ENCODE measurements at places on chromosomes 1 and 21.

- no peak for DNase-seq
- H3K27me3 ChIP-seq: no peaks in the 10 kb centered on the region
- H3K4me3 ChIP-seq: no peak overlapping the region
- no peak overlapping the region for H3K27ac ChIP-seq
Measured at GRCh38 chr1:116902723-116903383, 6.9 kb upstream of the PTGFRN start.

GRCh38 chr1:187143783-187144182 lies 315.0 kb downstream of the PLA2G4A start:
- no peaks in the 10 kb centered on the region for H3K4me1 ChIP-seq
- H3K27ac ChIP-seq: no peak overlapping the region
- no peaks in the 10 kb centered on the region for H3K27me3 ChIP-seq
- H3K36me3 ChIP-seq: no peaks in the 10 kb centered on the region
- no peak overlapping the region for H3K4me3 ChIP-seq

GRCh38 chr1:168709405-168710363 lies 19.3 kb downstream of the DPT start:
- no peaks in the 10 kb centered on the region for H3K27me3 ChIP-seq
- no peak for DNase-seq

DNA sequence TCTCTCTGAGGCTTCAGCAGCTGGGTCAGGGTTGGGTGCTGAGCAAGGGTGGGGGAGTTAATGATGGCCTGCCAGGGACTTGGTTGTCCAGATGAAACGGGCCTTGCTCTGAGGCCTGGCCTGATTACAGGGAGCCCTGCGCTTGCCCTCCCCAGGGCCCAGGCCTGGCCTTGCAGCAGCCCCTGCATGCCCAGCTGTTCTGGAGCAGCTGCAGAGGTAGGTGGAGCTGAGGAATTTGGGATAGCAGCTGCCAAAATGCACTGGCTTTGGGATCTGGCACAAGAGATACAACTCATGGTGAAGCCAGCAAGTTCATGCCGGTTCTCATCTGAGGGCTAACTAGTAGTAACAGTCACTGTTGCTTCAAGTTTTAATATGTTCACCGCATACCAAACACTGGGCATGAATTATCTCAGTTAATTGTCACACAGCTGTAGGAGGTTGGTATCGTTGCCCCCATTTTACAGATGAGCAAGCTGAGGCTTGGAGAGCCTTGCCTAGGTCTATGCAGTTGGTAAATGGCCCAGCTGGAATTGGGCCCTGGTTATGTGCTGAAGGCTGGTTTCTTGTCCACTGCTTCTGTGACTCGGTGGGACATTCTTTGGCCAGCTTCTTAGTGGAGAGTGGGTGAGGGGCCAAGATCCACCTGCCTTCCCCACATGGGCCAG lies 7.3 kb upstream of the SERINC2 start:
- no peak for DNase-seq
- H3K4me1 ChIP-seq: no peaks in the 10 kb centered on the region
- H3K27ac ChIP-seq: no peak overlapping the region
- H3K4me3 ChIP-seq: no peak overlapping the region

GRCh38 chr1:224407571-224408293 lies 26.9 kb downstream of the WDR26 start:
- no peak for DNase-seq
- H3K27ac ChIP-seq: no peak overlapping the region
- no peak overlapping the region for H3K4me3 ChIP-seq
- H3K27me3 ChIP-seq: no peaks in the 10 kb centered on the region
- peaks cover 99% of the 10 kb centered on the region for H3K36me3 ChIP-seq
- H3K4me1 ChIP-seq: no peaks in the 10 kb centered on the region

DNA sequence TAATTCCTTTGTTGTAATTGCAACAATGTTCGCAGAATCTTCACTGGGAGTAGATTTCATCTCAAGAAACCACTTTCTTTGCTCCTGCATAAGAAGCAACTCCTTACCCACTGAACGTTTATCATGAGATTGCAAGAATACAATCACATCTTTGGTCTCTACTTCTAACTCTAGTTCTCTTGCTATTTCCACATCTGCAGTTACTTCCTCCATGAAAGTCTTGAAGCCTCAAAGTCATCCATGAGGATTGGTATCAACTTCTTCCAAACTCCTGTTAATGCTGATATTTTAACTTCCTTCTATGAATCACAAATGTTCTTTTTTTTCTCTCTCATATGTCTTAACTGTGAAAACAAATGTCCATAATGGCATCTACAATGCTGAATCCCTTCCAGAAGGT lies 118.6 kb upstream of the RAB4A start:
- H3K4me1 ChIP-seq: peaks cover under 1% of the 10 kb centered on the region
- no peak overlapping the region for H3K27ac ChIP-seq
- H3K27me3 ChIP-seq: no peaks in the 10 kb centered on the region
- no peaks in the 10 kb centered on the region for H3K36me3 ChIP-seq

GRCh38 chr1:95005584-95005983 lies 67.2 kb downstream of the ALG14 start:
- DNase-seq: no peak
- H3K27ac ChIP-seq: no peak overlapping the region
- H3K4me3 ChIP-seq: no peak overlapping the region
- H3K36me3 ChIP-seq: no peaks in the 10 kb centered on the region

DNA sequence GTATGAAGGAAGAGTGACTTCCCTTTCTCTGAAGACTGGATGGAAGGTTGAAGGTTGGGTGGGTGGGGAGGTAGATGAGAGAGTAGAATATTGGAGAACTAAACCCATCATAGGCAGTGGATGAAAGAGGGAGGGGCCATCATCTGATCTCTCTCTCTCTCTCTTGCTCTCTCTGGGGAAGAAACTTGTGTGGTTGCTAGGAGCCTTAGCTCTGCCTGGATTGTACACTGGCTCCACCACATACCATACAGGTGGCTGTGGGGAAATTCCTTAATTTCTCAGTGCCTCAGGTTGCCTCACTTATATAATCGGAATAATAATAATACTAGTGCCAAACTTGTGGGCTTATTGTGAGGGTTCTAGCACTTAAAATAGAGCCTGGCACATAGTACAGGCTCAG lies 9.5 kb downstream of the XCL1 start:
- H3K4me3 ChIP-seq: no peak overlapping the region
- no peaks in the 10 kb centered on the region for H3K27me3 ChIP-seq
- H3K4me1 ChIP-seq: no peaks in the 10 kb centered on the region
- no peaks in the 10 kb centered on the region for H3K36me3 ChIP-seq
- no peak for DNase-seq
- no peak overlapping the region for H3K27ac ChIP-seq

- no peaks in the 10 kb centered on the region for H3K27me3 ChIP-seq
- no peak overlapping the region for H3K27ac ChIP-seq
- no peak for DNase-seq
- H3K4me1 ChIP-seq: no peaks in the 10 kb centered on the region
- H3K36me3 ChIP-seq: no peaks in the 10 kb centered on the region
- no peak overlapping the region for H3K4me3 ChIP-seq
Measured at GRCh38 chr1:231827337-231828105, 200.9 kb downstream of the DISC1 start.

DNA sequence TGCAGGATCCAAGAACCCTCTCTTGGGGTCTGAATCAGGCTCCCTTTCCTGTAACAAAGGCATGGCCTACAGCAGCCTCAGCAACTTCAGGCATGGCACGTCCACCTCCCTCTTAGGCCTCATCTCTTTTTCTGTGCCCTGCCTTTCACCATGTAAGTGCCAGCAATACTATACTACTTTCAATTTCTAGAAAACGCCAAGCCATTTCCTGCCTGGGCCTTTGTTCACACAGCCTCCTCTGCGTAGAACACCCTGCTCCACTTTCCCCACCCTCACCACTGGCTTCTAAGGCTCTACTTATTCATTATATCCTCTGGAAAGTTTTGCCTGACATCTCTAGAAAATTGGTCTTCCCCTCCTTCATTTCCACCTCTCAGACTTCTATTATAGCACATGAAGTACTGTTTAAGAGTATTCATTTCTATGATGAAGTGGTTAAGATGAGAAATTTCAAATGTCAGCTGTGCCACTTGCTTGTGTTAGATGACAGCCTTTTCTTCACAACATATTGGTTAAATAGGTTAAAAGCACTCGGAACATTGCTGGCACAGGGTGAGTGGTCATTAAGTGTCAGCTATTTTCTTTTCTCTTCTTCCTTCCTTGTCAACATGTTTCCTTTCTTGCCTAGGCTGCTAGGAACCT lies 41.6 kb upstream of the VWA5B1 start:
- DNase-seq: no peak
- H3K27ac ChIP-seq: no peak overlapping the region
- no peak overlapping the region for H3K4me3 ChIP-seq
- no peaks in the 10 kb centered on the region for H3K36me3 ChIP-seq
- H3K27me3 ChIP-seq: no peaks in the 10 kb centered on the region

GRCh38 chr1:82386365-82387011 lies 585.8 kb downstream of the ADGRL2 start:
- no peak overlapping the region for H3K4me3 ChIP-seq
- H3K36me3 ChIP-seq: no peaks in the 10 kb centered on the region
- no peak for DNase-seq
- no peaks in the 10 kb centered on the region for H3K27me3 ChIP-seq
- no peak overlapping the region for H3K27ac ChIP-seq

DNA sequence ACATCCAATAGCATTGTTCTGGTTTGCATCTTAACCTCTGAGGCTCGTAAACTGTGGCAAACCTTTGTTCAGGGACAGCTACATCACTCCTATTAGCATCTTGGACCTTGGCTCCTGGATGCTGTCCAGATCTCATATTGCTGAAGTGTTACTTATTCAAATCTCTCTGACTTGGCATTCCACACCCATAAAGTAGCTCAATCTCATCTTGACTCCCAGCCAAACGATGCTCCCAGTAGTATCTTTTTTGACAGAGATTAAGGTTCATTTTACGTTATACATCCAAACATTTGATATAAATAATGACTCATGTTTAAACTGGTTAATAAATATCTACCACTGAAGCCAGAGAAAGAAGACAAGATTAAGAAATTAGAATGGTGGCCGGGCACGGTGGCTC lies 4.4 kb upstream of the FLVCR1 start:
- H3K4me3 ChIP-seq: no peak overlapping the region
- no peaks in the 10 kb centered on the region for H3K27me3 ChIP-seq
- DNase-seq: no peak
- H3K36me3 ChIP-seq: no peaks in the 10 kb centered on the region
- no peak overlapping the region for H3K27ac ChIP-seq

- H3K4me1 ChIP-seq: peaks cover 9% of the 10 kb centered on the region
- H3K36me3 ChIP-seq: no peaks in the 10 kb centered on the region
- no peak overlapping the region for H3K4me3 ChIP-seq
- H3K27me3 ChIP-seq: no peaks in the 10 kb centered on the region
Measured at GRCh38 chr1:235090406-235091069, 38.1 kb downstream of the TOMM20 start.
